ENCODE measurements at places on chromosomes 16 and 17.

DNA sequence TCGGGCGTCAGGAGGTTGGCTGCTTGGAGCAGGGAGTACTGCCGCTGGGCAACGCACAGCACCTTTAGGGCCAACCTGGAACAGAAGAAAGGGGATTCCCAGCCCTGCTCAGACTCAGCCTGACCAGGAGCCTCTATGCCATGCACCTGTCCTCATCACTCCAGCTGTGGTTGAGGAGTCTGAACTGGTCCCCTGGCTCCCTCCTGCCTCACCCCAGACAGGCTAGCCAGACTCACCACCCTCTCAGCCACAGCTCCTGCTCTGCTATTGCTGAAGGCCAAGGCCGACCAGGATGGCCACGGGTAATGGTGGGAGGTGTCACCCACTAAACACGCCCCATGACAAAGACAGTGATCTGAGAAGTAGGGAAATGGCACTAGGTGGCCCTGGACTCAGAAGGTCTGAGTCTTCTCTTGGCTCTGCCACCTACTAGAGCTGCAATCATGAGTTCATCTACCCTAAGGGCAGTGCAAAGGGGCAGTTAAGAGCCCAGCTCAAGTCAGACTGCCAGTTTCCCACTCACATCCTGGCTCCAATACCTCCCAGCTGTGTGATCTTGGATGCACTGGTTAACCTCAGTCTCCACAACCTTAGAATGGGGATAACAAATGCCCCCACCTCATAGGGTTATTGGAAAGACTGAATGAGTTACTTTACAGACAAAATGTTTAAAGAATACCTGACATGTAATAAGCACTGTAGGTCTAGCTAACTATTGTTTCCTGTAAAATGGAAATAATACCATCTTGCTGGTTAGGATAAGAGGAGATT lies 13.8 kb upstream of the GFAP start:
- H3K4me3 ChIP-seq = no peak overlapping the region
- H3K36me3 ChIP-seq = no peaks in the 10 kb centered on the region
- no peaks in the 10 kb centered on the region for H3K4me1 ChIP-seq
- no peak overlapping the region for H3K27ac ChIP-seq
- no peaks in the 10 kb centered on the region for H3K27me3 ChIP-seq

GRCh38 chr17:40139566-40140058 lies 725 bp upstream of the CASC3 start:
- no peaks in the 10 kb centered on the region for H3K27me3 ChIP-seq
- DNase-seq = no peak
- H3K4me3 ChIP-seq = peak overlapping the region; percentile 97
- peaks cover 31% of the 10 kb centered on the region for H3K4me1 ChIP-seq

DNA sequence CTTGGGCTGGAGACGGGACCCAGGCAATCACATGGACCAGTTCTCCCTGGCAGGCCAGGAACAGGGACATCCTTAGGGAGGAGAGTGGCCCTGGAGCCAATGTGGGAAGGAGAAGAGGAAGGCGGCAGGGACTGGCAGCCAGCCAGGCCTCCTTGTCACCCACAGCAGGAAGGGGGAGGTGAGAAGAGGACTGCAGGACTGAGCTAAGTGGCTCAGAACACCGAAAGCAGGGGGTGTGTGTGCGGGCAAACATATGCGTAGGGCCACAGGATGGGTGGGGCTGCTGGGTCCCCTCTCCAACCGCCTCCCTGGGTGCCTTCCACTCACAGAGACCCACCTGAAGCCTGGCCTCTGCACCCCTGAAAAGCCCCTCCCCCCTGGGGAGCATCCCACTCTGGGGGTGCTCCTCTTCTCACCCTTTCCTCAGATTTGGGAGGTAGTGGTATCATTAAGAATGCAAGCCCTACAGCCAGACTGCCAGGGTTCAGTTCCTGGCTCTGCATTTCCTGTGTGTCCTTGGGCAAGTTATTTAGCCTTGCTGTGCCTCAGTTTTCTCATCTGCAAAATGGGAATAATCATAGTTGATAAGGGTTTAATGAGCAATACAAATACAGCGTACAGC lies 8.1 kb downstream of the PNMT start:
- peak overlapping the region; percentile 49 for H3K27ac ChIP-seq
- H3K36me3 ChIP-seq = no peaks in the 10 kb centered on the region
- peak; percentile 89 for DNase-seq
- H3K4me1 ChIP-seq = peaks cover 43% of the 10 kb centered on the region
- H3K27me3 ChIP-seq = no peaks in the 10 kb centered on the region
- no peak overlapping the region for H3K4me3 ChIP-seq

DNA sequence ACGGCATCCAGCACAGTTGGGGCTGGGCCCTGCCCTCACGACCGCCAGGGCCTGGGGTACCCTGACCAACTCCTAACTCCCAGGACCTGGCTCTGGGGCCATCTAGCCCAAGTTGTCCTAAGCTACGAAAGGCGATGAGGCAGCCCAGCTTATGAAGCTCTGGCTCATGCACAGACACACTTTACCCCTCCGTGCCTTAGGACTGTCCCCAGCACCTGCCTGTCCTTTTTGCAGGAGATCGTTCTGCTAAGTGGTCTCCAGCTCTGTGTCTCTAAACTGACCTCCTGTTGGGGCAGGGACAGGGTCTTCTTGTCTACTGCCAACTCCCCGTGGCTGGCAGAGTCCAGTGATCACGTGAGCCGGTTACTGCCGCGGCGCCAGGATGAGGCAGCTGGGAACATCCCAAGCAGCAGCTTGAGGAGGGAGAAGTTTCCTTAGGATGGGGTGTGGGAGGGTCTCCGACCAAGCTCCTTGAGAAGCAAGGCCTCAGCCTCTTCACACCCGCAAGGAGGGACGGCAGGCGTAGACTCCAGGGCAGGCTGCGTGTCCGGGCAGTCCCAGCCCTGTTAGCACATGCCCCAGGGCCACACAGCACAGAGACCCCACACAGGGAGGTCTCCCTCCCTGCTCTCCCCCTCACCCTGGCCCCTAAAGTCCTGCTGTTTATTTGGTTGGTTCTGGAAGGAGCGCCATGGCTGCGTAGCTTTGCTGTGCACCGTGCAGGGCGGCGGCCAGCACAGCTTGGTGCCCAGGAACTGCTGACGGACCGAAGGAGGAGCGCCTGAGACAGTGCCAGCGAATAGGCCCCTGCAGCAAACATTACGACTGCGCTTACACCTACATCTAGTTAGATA lies 16.4 kb upstream of the METRNL start:
- H3K4me3 ChIP-seq = no peak overlapping the region
- no peaks in the 10 kb centered on the region for H3K27me3 ChIP-seq
- DNase-seq = no peak

DNA sequence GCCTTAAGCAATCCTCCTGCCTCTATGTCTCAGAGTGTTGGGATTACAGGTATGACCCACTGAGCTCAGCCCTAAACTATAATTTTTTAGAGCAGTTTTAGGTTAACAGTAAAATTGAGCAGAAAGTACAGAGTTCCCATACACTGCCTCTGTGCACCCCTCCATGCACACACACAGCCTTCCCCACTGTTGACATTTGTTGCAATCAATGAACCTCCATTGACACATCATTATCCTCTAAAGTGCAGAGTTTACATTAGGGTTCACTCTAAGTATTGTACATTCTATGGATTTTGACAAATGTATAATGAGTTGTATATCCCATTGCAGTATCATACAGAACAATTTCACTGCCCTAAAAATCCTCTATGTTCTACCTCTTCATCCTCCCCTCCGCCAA lies 35.0 kb downstream of the NGFR start:
- peaks cover 4% of the 10 kb centered on the region for H3K27me3 ChIP-seq
- H3K4me3 ChIP-seq = no peak overlapping the region
- no peaks in the 10 kb centered on the region for H3K36me3 ChIP-seq
- no peak overlapping the region for H3K27ac ChIP-seq
- no peak for DNase-seq
